IMR-90 (cell line): ENCODE measurements at places on chromosomes 3 and 15. TPM values are rescaled to one million over a fixed set of nuclear protein-coding genes. Genes with fewer than 3 reads are reported as not detected.

DNA sequence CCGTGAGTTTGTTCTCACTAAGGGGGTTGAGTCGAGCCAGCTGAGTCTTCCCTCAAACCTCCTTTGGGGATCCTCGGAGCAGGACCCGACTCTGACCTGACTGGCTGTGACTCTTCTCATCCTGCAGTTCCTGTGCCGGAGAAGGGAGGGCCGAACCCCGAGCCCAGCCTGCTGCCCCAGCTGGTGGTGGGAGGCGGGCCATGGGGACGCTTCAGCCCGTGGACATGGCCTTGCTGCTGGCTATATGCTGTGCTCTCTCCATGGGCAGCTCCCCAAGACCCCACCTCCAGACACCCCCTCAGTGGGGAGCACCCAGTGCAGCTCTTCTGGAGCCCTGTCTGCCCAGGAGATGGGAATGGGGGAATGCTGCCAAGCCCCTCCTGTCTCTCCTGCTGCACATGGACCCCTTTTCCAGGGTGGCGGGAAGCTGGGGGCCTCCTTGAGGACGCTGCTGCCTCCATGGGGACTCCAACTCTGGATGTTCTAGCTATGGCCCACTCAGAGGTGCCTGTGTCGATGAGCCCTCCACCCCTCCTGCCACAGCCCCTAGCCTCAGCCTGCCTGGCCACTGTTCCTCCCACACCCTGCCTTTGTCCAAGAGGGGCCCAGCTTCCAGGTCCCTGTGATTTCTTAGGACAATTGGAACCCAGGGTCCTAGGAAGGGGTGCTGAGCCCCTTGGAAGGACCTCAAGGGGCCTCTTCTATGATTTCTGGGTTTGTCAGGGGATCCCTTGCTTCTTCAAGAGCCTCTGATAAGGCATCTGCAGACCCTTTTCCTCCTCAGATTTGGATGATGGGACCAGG lies 12.8 kb downstream of the C15orf39 start:
- no peak for DNase-seq

DNA sequence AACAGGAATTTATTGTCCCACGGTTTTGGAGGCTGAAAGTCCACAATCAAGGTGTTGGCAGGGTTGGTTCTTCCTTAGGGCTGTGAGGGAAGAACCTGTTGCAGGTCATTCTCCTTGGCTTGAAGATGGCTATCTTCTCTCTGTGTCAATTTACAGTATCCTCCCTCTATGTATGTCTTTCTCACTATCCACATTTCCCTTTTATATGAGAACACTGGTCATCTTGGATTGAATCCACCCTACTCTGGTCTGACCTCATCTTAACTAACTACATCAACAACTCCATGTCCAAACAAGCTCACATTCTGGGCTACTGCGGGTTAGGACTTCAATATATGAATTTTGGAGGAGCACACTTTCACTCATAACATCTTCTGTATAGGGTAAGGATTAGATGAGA lies 61.9 kb downstream of the CLDN1 start:
- peak; percentile 15 for DNase-seq

The ISY1 gene
- 28.5 and 39.7 TPM in 2 replicates for total RNA-seq

The AP3B2 gene
- not detected in 2 replicates for total RNA-seq

DNA sequence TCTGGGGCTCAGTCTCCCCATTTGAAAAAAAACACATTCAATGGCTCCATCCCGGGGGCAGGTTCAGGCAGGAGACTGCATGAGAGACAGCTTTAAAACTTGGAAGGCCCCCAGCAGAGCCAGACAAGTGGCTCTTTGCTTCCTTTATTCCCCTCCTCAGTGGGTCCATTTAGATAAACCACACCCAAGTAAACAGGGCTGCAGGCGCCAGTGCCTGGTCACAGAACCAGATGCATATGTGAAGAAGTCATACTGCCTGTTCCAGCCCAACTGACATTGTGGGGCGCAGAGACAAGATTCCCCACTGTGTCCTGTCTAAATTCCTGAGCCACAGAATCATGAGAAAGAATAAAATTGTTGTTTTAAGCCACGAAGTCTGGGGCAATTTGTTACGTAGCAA lies 9.0 kb downstream of the FBN1 start:
- DNase-seq = no peak

DNA sequence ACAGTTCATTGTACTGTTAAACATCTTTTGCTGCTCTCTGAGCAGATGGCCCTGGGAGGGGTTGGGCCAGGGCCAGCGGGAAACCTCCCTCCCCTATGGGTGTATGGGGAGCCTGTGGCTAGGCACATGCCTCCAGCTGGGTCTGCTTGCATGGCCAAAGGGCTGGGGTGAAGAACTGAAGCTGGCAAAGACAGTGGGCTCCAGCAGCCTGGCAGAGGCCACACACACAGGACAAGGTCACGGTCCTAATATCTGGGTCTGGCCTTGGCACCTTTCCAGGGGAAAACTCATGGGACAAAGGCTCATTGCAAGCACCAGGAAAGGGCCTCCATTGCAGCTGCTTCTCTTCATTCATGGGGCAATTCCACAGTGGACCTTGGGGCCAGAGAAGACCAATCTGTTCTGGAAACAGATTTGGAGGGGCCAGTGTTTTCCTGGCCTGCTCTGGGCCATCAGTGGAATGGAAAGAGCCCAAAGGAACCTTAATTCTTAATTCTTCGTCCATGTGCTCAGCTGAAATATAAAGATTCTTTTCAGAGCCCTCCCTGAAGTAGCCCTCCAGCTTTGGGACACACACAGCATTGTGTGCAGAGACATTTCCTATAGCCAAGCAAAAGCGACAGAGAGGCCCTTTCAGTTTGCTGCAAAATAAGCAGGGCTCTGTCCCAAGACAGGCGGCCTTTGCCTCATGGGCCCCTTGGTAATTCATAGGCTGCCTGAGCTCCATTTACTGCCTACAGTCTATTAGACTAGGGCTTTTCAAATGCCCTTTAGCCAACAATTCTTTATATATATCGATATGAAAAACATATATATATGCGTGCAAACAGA lies 11.3 kb upstream of the LIMD1 start:
- DNase-seq = no peak
